ENCODE measurements at places on chromosomes 7 and 10.

GRCh38 chr7:3312583-3312982 is 11.5 kb downstream of the SDK1 start:
- no peak for DNase-seq

DNA sequence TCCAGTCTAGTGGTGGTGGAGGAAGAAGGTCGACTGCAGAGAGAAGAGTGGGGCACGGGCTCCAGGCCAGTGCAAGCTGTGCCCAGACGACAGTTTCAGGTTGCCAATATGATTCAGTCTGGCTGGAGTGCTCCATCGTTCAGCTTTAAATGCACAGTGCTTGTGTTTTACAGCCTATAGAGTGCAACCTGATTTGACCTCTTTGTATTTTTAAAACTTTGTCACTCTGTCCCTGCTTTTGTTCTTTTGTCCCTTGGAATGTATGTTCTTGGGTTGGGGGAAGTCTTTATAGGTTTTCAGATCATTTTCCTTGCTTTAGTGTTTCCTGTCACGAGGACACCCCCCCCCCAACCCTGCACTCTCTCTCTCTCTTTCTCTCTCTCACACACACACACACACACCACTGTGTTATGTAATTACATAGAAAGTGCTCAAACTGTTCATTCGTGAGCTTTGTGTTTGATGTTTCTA is 198.0 kb downstream of the CAMK1D start:
- no peak for DNase-seq

DNA sequence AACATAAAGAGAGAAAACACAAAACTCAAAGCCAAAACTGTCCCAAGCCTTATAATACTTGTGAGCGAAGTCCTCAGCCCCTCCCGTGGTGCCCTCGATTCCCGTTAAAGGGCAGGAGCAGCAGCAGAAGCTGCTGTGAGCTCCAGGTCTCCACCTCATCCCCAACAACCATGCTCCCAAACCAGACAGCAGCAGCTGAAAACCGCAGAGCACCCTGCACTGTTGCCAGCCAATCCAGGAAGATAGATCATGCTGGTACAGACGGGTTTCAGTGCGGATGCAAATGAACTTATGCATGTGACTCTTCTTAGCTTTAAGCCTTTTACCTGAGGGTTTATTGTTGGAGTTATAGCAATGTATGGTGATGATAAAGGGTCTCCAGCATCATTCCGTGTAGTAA is 97.9 kb downstream of the DNAJB6 start:
- no peak for DNase-seq

- DNase-seq, result peak; percentile 25
Measured at GRCh38 chr10:78408671-78409472, 375.2 kb downstream of the RPS24 start.

GRCh38 chr7:85851571-85852193 is 664.8 kb upstream of the SEMA3D start:
- DNase-seq, result no peak

GRCh38 chr10:116316503-116316902 is 7.7 kb upstream of the CCDC172 start:
- DNase-seq, result no peak

DNA sequence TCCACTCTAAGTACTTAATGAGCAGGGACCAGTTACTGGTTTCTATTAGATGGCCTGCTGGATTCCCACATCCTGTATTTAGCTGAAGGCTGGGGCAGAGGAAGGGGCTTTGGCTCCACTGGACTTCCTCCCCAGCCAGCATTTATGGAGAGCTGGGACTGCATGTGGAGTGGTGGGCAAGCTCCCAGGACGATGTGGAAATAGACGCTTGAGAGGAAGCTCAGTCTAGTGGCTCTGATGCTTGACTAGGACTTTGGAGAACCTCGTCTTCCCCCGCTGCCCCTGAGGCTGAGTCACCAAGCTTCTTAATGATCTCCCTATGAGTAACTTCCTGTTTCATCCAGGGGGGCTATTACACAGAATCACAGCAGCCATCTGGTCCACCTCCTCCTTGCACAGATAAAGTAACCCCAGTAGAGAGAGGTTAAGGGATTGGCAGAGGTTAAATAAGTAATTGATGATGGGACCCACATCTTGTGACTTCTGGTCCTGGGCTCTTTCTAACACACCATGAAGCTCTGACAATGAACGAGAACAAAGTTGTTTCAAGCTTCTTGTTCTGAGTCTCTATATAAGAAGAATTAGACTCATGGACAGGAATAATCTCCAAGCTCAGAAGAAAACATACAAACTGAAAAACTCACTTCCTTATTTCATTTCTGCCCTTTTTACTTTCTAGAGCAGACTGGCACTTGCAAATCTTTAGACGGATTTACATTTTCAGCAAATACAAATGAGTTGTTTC is 126.2 kb downstream of the PRPF18 start:
- DNase-seq, result no peak

DNA sequence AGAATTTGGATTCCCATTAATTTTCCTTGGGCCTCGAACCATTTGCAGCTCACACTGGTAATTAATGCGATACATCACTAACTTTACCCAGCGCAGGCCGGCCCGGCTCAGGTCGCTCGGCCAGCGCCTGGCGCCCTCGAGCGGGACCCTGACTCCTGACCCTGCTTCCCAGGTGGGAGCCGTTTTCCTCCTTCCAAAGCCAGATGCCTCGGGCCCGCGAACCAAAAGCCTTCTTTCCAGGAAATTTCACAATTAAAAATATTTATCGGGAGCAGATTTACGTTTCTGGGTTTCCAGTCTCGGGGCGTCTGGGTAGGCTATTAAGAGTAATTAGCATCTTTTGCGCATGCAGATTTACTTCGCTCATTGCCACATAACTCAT is 12.2 kb downstream of the LBX1 start:
- no peak for DNase-seq

DNA sequence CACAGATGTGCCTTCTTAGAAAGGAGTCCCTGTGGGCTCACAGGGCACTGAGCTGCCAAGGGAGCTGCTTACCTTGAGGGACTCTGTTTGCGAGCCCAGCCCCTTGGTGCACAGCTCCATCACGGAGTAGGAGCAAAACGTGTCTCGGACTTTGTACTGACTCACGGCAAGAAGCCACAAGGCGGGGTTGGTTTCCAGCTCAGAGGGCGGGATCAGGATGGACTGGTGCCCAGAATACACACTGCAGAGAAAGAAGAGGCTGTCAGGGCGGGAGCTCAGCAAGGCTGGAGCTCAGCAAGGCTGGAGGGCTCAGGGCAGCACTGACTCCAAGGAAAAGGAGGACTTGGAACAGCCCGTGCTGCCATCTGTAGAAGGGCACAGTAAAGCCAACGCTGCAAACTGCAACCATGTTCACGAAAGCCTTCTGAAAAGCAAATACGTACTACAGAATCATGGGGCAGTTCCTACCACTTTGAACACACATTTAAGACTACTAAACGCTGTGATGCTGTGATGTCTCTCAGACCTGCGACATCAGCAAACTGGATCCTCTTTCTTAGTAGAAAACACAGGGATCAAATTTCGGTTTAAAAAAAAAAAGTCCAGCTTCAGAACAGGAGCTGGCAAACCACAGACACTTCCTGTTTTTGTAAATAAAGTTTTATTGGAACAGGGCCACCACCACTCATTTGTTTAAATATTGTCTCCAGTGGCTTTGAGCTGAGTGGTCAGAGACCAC is 194.3 kb downstream of the ZMYND11 start:
- peak; percentile 31 for DNase-seq

DNA sequence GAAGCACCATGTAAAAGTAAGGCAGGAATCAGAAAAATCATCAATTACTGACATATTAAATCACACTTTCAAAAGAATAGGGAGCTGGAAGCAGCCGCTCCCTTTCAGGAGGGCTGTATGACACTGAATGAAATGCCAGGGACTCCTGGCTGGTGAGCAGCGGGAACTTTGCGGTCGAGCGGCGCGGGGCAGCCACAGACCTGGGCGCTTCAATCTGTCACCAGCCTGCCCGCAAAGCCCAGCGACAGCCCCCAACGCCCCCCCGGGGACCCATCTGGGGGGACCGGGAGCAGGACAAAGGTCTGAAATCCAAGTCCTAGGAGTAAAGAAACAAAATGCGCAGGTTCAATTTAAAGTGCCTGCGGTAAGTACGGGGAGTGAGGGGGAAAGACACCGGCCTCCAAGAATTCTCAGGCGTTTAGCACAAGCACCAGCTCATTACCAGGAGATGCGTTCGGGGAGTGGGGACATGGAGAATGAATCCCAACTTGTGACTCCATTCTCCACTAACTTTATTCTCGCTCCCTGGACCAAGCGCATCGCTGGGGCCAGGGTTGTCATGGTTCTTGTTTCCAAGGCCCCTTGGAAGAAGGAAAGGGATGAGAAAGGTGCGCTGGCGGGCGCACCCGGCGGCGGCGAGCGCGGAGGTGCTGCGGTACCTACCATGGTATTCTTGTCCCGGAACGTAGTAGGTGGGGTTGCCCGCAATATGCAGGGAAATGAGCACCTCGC is 824 bp downstream of the RELN start:
- DNase-seq, result peak; percentile 14

DNA sequence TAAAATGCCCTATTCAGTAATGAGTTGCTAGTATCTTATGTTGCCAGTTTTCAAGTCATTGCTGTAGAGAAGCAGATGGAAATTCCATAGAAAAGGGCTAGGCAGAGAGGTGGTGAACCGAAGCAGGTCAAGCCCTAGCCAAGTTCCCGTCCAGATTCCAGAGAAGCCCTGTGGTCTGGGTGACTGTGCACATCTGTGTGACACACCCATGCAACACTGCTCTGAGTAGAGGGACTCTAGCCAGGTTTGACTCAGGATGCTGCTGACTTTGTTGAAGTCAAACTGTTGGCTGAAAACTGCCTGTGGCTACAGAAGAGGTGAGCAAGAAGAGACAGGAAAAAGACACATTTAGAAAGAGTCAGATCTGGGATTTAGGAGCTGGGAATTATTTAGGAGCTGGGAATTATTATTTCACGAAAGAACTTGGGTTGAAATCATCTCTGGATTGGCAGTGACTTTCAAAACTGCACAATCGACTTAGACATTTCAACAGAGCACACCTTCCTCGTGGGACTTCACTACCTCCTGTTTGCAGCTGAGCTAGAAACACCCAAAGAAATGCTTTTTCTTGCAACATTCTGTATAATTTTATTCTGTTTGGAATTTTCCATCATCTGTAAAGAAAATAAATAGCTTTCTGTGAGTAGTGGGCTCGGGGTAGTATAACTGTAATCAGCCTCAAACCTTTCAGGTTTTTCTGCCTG is 149.1 kb upstream of the PRKCQ start:
- DNase-seq, result no peak

DNA sequence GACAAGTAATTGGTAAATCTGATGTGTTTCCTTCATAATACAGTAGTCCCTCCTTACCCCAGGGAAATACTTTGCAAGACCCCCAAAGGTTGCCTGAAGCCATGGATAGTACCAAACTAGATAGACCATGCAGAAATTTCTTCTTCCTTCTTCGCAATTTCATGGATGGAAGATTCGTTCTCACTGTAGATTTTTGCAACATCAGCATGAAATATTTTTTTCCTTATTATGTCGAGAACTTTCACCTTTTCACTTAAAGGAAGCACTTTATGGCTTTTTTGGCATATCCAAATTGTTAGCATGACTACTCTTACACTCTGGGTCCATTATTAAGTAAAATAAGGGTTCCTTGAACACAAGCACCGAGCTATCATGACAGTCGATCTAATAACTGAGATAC is 333.2 kb downstream of the LHFPL3 start:
- no peak for DNase-seq

DNA sequence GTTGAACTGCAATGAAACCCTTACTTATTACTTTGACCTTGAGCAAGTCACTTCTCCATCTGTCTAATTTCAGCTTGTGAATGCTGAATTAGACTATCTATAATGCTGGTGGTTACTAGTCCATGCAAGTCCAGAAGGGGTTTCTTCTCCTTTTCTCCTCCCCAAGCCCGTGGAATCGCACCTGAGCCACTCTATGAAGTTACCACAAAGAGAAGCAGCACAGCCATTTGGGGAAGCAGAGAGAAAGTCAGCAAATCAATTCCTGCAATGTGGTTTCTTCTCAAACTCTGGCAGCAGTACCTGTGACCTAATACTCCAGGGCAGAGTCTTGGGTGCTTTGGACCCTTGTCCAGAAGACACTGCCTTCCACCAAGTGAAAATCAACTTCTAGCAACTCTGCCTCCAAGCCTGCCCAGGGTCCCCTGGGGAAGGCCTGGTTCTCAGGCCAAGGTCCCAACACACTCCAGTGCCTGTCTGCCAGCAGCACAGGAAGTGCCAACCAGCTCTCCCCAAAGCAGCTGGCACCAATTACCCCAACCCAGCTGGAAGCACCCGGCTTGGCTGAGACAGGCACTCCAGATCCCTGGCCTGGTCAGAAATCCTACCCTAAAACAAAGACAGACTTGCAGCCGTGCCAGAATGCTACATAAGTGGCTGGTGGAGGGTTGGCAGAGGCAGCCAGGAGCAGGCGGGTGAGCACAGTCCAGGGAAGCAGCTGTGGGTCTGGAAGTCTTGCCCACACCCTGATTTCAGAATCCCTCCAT is 200.3 kb downstream of the LSM5 start:
- DNase-seq, result no peak

GRCh38 chr10:52779541-52780390 is 7.2 kb upstream of the MBL2 start:
- DNase-seq, result peak; percentile 93

DNA sequence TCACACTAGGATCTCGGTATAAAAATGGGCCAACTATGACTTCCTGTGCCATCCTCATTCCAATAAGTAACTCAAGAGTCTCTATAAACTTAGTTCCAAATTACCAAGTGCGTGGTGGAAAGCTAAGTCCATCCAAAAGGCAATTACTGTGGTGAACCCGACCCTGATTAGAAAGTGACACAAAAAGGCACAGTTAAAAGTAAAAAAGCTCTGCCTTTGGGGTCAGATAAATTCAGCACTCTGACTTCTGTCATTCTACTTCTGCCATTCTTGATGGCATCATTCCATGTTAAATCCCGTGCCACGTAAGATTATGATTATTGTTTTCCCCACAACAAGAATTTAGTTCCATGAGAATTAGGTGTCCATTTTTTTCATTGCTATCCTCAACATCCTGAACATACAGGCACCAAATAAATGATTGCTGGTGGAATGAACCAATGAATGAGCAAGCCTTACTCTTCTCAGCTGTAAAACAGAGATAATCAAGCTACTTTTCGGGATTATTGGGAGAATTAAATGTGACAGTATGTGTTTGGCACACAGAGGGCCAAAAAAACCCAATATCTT is 877 bp downstream of the NCOA4 start:
- no peak for DNase-seq

- no peak for DNase-seq
Measured at GRCh38 chr7:74474271-74474865, 20.7 kb downstream of the GTF2IRD1 start.

- DNase-seq, result no peak
Measured at GRCh38 chr10:118311505-118311904, 30.6 kb downstream of the FAM204A start.

DNA sequence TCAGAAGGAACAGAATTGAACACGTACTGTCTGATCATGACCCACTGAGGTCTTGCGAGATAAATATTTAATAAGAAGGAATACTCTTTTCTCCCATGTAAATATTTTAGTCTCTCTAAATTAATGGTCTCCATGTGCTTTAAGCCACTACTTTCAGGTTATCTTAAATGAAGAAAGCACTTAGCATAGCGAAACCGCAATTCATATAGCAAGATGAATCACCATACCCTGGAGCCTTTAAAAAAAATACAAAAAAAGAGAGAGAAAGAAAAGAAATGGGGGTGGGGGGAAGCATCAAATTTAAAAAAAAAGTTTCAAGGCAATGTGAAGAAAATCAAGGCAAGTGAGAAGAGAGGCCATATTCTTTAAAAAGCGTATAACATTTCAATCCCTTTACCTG is 82.5 kb downstream of the CTTNBP2 start:
- DNase-seq, result no peak

- DNase-seq, result no peak
Measured at GRCh38 chr7:41297166-41297565, 405.7 kb downstream of the INHBA start.
